ENCODE measurements at places on chromosomes 16 and 17.
A peak's percentile ranks its signal among the peaks of the same experiment; 100 is the strongest.

DNA sequence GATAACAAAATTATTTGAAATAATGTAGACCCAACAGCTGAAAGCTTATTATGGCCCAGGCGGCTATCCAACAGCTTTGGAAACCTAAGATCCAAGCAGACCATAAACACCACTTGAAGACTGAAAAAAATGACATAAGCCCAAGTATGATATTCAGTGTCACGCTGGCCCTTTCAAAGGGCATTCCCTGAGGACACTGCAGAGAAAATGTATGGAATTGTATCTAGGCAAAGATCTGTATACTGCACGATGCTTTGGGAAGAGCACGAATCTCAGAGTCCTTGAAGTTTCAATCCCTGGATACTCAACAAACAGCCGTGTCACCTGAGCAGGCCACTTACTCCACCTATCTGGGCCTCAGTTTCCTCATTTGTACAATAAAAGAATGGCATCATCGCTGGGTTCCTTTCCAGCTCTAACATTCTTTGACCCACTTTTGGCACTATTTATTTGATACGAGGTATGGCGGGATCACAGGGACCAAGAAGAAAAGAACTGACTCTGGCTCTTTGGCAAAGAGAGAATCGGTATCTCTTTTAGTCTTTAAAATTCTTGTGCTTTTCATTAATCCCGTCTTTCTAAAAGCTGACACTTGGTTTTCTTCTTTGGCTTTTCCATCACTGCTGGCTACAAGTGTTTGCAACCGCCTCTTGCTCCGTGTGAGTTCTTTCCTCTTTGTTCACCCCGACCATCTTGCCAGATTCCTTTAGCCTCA lies 1.2 kb downstream of the STAT5B start:
- DNase-seq, result no peak

- no peak for DNase-seq
Observed at GRCh38 chr17:42529061-42529460, 7.0 kb upstream of the NAGLU start.

DNA sequence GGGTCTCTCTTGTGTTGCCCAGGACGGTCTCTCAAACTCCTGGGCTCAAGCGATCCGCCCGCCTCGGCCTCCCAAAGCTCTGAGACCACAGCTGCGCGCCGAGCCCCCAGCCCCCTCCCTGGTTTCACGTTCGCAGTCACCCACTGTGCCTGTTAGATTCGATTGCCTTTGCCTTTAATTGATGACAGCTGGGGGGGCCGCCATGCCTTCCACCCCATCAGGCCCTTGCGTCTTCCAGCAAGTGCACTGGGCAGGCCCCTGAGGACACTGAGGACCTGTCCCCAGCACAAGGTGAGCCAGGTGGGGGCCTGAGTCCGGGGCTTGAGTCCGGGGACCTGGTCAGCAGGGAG lies 3.3 kb downstream of the IGFALS start:
- DNase-seq, result no peak

DNA sequence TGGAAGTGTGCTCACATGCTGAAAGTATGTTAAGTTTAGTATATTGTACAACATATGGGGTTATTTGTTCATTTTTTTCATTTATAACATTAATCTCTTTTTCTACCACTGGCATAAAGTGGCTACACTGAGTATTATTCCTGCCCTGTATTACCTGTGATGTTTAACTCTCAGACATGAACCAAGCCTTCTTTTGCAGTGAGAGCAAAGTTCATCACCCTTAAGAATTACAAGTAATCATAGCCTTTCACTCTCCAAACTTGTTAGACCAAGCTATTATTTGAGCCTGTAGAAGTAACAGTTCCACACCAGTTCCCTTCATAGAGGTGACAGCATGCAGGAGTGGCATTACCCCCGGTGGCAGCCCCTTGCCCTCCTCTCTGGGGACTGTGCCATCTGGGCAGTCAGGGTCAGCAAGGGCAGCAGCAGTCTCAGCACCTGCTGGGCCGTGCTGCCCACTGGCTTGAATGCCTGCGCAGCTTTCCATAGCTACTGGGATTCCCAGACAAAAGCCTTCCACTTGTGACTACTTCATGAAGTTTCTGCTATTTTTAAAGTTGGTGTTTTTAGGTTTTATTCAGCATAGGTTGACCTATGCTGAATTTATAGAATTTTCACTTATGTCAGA lies 71.3 kb downstream of the TMC6 start:
- no peak for DNase-seq

DNA sequence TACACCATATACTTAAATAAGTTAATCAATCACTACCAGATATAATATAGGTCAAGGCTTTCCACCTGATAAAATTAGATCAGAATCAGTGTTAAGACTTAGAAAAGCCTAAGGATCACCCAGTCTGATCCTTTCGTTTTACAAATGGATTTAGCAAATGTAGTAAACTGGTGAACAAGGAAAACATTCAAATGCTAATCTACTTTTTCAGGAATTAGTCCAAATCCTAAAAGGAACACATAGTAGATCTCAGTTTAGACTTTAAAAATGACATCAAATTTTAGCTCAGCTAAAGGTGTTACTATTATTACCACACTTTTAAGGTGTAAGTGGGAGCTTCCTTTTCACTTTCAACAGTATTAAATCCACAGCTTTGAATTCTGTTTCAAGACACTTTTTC lies 12.0 kb downstream of the PHLPP2 start:
- DNase-seq, result no peak

GRCh38 chr16:80323187-80323807 lies 217.5 kb upstream of the DYNLRB2 start:
- DNase-seq, result no peak

- DNase-seq, result peak; percentile 39
Observed at GRCh38 chr16:82699711-82700495, 73.1 kb downstream of the CDH13 start.

DNA sequence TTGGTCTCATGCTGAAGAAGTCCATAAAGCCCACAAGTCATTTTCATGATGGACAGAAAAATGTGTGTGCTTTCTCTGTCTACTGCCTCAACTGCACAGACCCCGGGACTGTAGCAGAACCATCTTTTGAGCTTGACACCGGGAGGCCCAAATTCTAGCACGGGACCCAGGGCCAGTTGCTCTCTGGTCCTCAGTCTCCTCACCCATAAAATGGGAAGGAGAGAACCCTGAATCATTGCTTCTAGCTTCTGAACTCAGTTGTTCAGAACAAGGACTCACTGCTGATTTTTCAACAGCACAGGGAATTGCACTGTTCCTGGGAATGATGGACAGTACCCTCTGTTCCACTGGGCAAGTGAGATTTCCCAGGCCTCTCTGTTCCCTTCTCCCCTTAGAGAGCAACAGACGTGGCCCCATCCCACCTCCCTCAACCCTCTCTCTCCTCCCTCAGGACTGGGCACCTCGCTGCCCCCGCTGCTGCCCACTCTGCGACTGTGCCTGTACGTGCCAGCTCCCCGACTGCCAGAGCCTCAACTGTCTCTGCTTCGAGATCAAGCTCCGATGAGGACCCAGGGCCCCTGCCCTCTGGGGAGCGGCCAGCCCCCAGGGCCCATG lies 2.2 kb upstream of the ALDOA start:
- DNase-seq, result no peak
